ENCODE measurements at places on chromosomes 12 and 14.
A peak's percentile ranks its signal among the peaks of the same experiment; 100 is the strongest.

DNA sequence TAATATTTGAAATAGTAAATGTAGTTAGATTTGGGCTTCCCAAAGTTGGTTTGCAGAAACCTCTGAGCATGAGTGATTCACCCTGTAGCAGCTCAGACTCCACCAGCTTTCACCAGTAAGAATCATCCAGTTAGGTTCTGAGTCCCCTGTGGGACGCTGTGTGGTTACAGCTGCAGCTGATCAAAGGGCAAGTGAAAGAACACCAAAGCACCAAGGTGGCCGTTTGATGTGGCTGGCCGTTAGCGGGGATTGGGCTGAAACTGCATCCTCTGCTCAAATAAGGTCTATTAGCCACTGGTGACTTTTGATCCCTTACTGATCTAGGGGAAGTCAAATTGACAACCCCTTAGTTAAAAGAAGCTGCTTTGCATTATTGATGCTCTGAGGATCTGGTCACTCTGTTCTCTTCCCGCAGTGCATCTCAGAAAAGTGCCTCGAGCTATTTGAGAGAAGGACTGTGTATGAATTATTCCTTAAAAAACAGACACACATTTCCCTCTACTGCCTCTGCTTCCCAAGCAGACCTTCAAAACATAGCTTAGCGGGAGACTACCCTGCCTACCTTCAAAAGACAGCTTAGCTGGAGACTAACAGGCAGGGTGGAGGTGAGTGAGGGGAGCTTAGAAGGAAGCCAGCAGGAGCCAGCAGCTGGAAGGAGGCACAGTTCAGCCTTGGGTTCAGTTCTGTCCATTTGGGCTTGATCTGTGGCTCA is 3.7 kb downstream of the ABHD12B start:
- DNase-seq: no peak

DNA sequence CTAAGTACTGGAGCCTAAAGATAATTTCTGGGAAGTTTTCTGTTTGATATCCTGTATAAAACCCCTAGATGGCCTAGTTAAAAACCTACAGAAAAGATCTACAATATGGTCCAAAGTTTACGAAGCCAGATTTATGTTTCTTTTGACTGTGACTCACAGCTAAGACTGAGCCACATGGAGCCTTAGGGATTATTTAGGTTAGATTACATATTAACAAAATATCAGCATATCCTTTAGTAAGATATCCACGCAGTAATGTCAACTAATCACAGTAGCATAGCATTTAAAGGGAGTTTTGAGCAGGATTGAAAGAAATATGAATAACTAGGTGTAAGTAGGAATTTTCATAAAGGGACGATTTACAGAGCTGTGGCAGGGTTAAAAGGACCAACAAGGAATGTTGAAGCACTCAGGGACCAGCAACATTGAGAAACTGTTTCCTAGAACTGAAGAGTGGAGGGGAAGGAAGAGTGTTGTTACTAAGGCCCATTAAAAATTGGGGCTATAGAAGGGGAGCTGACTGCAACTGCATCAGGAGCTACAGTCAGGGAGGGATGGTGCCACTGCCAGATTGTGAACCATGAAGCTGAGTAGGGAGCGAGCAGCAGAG is 155.5 kb downstream of the DACT1 start:
- DNase-seq: no peak

GRCh38 chr12:88753066-88753465 is 172.8 kb upstream of the KITLG start:
- peak; percentile 41 for DNase-seq

GRCh38 chr12:103268831-103269514 is 226.8 kb downstream of the C12orf42 start:
- DNase-seq: no peak

DNA sequence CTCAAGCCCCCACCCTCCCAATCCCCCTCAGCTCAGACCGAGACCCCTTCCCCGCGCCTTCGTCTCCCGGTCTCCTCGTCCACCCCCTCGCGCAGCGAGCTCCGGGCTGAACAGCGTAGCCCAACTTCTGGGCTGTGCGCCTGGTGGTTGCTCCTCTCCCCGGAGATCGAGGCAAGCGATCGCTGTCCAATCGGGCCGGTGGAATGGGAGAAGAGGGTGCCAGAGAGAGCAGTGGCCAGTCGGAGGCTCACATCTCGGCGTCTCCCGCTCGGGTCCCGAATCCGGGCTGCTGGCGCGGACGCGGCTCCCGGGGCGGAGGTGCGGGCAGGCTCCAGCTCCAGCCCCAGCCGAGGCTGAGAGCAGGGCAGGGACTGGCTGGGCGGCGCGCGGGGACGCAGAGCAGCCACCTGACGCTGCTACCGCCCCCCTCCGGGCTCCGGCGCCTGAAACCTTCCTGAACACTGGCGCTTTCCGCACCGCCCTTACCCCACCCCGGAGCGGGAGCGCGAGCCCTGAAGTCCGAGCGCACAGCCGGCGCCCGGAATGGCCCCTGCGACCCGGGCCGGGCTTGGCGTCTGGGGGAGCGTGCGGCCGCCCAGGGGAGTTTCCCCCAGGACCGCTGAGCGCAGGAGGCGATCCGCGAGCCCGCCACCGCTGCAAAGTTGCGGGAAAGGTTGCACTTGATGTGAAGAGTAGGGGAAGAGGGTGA is 508 bp upstream of the KCNH5 start:
- DNase-seq: peak; percentile 22

GRCh38 chr12:52023976-52024688 is 17.4 kb downstream of the TAMALIN start:
- no peak for DNase-seq
